Naive thymus-derived CD8-positive, alpha-beta T cell (primary cell): ENCODE measurements at places on chromosomes 5 and 9.

- DNase-seq = no peak
These were observed 192.5 kb upstream of the RORB start for GRCh38 chr9:74304598-74304997.

- DNase-seq = no peak
These were observed 65.9 kb downstream of the PRKACG start for GRCh38 chr9:68947842-68948569.

DNA sequence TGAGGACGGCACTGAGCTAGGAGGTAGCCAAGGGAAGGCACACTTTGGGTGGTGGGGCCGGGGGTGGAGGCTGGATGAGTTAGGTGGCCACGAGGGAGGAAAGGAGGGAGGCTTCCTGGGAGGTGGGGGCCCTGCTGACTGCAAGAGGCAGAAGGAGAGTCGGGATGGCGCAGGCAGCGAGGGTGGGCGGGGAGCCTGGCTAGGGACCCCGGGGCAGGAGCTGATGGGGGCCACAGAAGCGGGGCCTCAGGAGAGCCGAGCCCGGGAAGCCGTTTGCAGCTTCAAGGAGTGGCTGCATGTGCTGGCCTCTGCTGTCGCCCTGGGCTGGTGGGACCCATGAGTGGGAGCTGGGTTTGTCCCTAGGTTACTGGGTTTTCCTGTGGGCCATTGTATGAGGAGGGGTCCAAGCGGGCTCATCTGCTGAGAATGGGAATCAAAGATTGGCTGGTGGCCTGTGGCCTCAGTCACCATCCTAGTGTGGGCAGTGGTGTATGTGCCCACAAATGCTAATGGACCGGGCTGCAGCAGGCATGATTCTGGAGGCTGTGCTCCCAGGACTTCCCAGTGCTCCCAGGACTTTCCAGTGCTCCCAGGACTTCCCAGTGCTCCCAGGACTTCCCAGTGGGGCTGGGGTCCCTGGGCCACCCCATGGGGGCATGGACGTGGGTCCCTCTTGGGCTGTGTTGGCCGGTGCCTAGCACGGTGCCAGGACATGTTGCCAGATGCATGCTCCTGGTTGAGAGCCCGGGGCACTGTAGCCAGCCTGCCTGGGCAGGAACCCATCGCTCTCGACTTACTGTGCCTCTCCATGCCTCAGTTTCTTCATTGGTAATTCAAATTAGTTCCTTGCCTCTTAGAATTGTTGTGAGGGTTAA lies 40.2 kb downstream of the UNC5A start:
- no peak for DNase-seq

- DNase-seq = no peak
These were observed 1640.9 kb upstream of the C9orf72 start for GRCh38 chr9:29214154-29214689.

- no peak for DNase-seq
These were observed 23.0 kb upstream of the PRDM6 start for GRCh38 chr5:123066016-123066415.

GRCh38 chr5:174750711-174751110 lies 26.3 kb downstream of the MSX2 start:
- DNase-seq = no peak

GRCh38 chr5:40150896-40151295 lies 528.8 kb upstream of the PTGER4 start:
- no peak for DNase-seq

- DNase-seq = no peak
These were observed 15.0 kb downstream of the GFPT2 start for GRCh38 chr5:180338001-180338707.
